T-helper 9 cell (primary cell): ENCODE measurements at places on chromosomes 7 and 10.

- DNase-seq, result no peak
Observed at GRCh38 chr7:138196971-138197896, 121.0 kb downstream of the AKR1D1 start.

GRCh38 chr10:113326160-113327111 is 226.4 kb upstream of the HABP2 start:
- no peak for DNase-seq

GRCh38 chr10:3424111-3424851 is 251.7 kb upstream of the PITRM1 start:
- DNase-seq, result no peak

- DNase-seq, result no peak
Observed at GRCh38 chr10:92208157-92208720, 82.6 kb downstream of the CPEB3 start.

DNA sequence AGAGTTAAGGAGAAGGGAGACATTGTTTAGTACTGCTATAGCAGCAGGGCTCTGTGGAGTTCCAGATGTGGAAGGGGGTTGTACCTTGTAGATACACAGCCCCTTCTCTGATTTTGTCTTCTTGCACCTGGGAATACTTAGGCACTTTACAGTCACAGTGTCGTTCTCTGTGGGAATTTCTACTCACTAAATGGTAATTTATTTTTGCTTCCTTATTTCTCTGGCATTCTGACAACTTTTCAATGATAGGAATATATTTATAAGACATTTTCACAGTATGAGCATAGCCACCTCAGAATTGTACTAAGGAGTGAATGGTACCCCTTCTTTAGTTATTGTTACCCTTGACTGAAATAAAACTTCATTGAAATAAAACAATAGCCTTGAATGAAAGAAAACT is 132.8 kb downstream of the SUGCT start:
- DNase-seq, result no peak

DNA sequence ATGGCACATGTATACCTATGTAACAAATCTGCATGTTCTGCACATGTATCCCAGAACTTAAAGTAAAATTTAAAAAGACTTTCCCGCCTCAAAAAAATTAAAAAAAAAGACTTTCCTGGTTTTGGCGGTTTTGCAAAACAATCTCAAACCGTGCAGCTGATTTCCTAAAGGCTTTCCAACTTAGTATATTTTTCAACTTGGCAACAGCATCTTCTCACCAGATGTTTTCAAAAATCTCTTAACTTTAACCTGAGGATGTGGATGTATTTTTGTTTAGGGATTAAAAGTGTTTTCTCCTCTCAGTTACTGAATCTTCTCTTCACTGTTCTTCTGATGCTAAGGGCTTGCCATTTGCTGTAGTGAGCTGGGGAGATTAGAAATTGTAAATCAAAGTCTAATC is 96.5 kb upstream of the PLPP4 start:
- no peak for DNase-seq

- no peak for DNase-seq
Observed at GRCh38 chr7:90413185-90413528, 9.9 kb downstream of the CLDN12 start.

DNA sequence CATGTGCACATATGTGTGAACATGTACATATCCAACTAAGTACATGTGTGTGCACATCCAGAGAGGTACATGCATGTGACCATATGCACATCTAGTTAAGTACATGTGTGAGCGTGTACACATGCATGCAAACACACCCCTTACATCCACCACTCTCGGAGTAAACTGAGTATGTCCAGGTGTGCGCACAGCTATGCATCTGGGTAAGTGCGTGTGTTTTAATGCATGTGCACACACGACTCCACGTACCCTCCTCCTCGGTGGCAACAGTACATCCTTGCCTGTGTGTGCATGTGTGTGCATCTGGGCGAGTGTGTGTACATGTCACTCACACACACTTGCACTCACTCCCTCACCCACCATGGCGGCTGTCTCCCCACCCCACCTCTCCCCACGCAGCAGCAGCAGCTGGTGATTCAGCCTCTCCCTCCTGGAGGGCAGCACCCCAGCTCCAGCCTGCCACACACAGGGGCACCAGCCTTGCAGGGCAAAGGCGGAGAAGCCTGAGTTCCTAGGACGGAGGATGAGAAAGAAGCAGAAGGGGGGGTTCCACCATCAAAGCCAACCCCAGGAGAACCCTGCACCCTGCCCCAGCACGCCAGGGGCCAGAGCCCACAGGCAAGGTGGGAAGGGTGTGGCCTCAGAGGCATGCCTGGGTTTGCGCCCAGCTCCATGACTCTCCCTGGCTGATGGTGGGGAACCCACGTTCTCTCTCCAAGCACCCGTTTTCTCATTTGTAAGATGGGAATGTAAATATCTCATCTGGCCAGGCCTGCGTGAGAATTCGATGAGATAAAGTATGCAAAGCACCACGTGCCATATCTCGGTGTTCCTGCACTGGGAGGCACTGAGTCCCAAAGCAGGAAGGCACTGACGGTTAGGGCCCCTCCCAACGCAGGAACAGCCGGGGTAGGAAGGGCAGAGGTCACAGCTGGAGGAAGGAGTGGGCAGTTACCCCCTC is 27.7 kb upstream of the DNAAF5 start:
- no peak for DNase-seq

- DNase-seq, result no peak
Observed at GRCh38 chr10:3711918-3712317, 73.1 kb downstream of the KLF6 start.

DNA sequence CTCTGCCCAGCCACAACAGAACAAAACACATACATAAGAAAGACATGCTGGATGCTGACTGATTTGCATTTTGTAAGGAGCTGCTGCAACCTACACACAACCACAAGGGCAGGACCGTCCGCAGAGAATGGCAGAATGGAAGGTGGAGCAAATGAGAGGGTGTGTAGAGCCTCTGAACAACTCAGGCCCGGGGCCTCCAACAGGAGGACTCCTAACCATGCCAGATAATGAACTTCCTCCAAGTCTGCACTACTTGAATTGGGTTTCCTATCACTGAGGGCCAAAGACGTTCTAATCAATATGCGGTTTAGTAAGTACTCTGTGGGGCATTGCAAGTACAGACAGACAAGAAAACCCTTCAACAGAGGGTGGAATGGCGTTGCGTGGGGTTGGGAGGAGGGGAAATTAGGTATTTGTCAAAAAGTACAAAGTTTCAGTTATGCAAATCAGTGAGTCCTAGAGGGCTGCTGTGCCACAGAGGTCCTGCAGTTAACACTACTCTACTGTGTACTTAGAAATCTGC is 14.6 kb downstream of the VOPP1 start:
- DNase-seq, result no peak

DNA sequence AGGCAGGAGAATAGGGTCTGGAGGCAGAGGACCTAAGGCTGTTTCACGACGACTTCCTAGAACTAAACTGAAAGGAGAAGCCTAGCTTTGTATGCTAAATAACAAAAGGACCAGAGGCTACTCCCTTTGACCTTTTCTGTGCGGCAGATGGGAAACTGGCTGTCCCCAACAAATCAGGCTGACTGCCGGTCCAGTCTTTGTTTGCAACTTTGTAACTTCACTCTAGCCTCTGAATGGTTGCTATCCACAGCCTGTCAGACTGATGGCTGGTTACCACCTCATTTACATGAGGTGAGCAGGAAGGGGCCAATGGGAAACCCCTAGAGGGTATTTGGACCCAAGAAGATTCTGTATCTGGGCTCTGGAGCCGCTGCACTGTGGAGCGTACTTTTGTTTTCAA is 132.6 kb upstream of the SHH start:
- DNase-seq, result no peak

DNA sequence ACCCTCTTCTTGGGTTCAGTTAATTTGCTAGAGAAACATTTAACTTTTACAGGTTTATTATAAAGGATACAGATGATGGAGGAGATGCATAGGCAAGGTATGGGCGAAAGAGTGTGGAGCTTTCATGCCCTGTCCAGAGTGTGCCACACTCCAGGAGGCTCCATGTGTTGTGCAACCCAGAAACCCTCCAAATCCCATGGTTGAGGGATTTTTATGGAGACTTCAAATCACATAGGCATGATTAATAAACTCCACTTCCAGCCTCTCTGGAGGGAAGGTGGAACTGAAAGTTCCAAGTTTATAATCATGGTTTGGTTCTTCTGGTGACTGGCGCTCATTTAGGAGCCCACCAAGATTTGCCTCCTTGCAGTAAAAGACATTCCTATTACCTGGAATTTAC is 159.9 kb downstream of the PHTF2 start:
- no peak for DNase-seq

- DNase-seq, result no peak
Observed at GRCh38 chr10:133159950-133160825, at the start of gene KNDC1. TSS of gene KNDC1 (plus strand) at chr10:133160219. CDS start at chr10:133160468, 249 bp downstream.

DNA sequence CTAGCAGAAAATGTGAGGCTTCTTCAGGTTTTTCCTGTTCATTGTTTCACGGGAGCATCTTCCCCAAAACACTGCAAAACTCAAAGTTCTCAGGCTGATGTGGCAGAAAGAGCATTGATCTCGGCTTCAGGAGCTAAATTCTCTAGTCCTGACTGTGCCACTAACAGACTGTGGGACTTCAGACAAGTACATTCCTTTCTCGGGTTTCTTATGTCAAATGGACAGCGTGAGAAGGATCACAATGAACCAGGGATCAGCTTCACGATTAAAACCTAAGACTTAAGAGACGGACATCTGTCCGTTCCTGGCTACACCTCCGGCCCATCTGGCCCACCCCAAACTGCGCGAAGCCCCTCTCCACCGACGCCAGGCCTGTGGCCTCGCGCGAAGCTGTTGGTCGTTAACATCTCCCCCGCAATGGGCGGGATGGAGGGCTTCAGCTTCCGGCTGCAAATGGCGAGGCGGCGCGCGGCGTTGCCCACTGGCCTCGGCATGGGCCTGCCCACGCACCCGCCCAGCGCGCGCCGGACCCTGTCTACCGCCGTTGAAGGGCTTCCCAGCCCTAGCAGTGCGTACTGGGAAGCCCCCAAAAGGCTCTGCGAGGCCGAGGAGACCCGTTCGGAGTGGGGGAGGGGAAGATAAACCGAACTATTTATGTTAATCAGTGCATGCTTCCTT is 549 bp upstream of the DDX50 start:
- no peak for DNase-seq

- no peak for DNase-seq
Observed at GRCh38 chr10:98265403-98266378, 2.3 kb downstream of the LOXL4 start.

DNA sequence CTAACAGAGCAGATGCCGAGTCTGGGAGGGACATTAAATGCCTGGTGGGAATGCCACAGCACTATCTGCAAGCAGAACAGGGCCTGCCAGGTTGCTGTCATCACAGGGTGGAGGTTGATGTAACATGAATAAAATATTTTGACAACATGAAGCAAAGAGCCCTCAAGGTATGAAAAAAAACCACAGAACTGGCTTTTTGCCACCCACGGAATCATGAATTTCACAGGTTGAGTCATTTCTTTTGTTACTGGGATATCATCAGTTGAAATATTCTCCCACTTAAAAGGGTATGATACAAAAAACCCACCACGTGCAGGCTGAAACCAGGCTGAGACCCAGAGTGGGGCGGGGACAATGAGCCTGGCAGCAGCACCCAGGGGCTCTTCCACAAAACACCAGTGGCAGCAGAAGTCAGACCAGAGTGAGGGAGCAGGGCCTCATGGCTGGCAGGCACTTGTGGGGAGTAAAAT is 220.1 kb downstream of the TNS3 start:
- no peak for DNase-seq

GRCh38 chr7:41873741-41874140 is 170.9 kb upstream of the INHBA start:
- no peak for DNase-seq

GRCh38 chr7:23751852-23752251 is 41.8 kb downstream of the STK31 start:
- DNase-seq, result no peak

- no peak for DNase-seq
Observed at GRCh38 chr10:131577786-131578471, 266.4 kb upstream of the TCERG1L start.

GRCh38 chr10:119395280-119396007 is 147.1 kb downstream of the RGS10 start:
- no peak for DNase-seq

GRCh38 chr7:28641752-28642545 is 229.6 kb downstream of the CREB5 start:
- DNase-seq, result no peak

DNA sequence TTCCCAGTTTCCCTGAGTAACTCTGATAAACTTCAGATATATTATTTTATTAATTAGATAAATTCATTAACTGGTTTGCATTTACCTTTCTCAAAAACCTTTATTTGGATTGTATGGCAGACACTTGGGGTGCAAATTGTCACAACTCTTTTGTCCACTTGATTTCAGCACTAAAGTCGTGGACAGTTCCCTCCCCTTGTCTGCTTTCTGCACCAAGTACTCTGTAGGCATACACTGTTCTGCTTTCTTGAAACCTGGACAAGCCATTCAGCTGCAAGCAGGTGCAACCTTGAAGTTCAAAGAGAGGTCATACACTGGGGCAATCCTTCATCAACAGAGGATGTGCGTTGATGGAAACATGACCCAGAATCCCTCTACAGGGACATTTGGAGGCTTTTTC is 162.9 kb downstream of the ARL5B start:
- no peak for DNase-seq

DNA sequence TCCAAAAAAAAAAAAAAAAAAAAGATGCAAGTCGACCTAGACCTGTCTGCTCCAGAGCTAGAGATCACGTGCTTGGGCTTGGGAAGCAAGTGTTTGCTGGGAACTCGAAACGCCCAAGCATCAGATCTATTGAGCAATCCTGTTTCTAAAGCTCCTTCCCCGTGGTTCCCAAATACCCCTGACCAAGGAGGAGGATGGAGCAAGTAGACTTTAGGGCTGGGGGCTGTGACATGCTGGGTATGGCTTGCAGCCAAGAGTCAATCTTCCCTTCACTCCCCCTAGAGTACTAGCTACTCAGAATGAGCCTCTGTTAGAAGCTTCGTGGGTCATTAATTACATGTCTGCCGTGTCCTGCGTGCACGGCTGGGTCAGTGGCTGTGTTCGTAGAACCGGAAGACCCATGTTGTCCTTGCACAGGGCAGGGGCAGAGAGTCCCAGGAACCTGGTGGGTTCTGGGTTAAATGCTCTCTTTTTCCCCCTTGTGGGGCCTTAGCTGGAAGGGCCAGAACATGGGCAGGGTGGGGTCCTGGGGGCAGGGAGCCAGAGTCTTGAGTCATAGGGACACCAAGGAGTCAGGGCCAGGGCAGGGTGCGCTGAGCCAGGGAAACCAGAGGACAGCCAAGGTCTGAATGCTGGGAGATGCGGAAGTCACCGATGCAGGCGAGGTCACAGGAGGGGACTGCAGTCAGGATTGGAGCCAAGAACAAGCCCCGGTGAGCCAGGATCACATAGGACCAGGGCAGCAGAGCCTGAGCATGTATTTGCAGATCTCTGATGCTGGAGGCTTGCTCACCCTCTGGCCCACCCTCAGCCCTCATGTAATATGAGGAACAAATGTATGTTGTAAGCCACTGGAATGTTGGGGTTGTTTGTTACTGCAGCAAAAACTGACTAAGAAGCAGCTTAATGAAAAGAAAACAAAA is 34.6 kb upstream of the TPST1 start:
- DNase-seq, result no peak

DNA sequence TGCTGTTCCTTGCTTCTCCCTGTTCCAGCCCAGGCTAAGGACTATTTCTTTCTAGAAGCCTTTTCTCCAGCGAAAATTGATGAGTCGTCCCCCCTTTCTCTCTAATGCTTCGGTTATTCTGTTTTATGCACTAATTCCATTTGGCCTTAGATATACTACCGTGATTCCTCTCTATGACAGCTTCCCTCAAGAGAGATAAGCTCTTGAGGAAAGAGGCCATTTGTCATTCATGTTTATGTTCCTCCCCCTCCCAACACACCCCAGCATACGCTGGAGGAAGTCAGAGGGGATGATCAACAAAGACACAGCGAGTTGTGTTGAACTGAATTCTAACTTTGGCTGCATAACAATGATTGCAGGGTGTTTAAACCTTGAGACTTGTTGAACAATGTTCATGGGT is 198.8 kb downstream of the BMPER start:
- no peak for DNase-seq
